DMS153 (cell line): ENCODE measurements at places on chromosomes 2 and 18.
A peak's percentile ranks its signal among the peaks of the same experiment; 100 is the strongest.

DNA sequence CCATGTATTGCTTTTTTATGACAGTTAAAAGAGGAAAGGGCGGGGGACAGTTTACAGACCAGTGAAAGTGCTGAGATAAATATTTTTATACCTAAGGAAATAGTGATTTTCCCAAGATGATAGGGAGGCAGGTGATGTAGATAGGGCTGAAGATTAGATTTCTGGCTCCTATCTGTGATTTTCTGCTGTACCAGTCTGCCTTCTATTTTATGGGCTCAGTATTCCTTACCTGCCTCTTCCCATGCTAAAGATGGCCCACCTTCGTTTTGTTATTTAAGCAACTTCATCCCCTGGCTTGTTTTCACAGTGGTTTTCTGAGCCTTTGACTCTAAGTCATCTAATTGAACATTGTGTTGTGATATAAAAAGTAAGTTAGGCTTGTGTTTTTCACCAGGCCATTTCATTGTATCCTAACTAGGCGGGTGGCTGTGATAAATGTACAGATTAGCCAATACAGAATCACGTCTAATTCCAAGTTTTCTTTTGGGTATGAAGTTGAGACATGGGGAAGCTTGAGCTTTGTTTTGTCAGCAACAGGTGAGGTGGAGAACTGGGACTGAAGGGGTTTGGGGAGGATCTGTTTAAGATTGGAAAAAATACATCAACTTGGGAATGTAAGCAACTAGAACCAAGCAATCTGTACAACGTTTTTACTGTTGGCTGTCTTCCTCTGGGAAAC, 5.2 kb downstream of the RPL37A start:
- no peak for DNase-seq

GRCh38 chr18:55284614-55285013, 303.4 kb downstream of the TCF4 start:
- DNase-seq: no peak

DNA sequence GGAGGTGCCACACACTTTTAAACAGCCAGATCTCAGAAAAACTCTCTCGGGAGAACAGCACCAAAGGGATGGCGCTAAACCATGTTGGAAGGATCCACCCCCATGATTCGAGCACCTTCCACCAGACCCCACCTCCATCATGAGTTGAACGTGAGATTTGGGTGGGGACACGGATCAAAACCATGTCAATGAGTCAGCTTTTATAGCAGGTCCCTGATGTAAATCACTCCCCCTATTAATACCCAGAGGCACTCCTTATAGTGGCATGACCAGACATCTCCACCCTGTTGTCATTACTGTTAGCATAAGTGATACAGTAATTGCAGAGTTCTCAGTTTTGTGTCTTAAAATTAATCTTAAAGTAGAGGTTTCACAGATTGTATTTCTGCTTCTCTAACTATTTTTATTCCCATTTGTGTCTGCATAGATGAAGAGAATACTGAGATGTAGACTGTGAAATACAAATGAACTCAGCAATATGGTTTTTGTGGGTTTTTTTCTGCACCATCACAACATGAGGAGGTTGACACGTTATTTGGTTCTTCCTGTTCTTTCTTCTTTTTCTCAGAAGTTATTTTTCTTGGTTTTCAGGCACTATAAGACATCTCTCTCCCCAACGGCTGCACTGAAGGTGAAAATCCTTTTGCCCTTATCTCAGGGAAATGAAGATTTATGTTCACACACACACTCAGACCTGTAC, 218.2 kb downstream of the ARL4C start:
- no peak for DNase-seq

DNA sequence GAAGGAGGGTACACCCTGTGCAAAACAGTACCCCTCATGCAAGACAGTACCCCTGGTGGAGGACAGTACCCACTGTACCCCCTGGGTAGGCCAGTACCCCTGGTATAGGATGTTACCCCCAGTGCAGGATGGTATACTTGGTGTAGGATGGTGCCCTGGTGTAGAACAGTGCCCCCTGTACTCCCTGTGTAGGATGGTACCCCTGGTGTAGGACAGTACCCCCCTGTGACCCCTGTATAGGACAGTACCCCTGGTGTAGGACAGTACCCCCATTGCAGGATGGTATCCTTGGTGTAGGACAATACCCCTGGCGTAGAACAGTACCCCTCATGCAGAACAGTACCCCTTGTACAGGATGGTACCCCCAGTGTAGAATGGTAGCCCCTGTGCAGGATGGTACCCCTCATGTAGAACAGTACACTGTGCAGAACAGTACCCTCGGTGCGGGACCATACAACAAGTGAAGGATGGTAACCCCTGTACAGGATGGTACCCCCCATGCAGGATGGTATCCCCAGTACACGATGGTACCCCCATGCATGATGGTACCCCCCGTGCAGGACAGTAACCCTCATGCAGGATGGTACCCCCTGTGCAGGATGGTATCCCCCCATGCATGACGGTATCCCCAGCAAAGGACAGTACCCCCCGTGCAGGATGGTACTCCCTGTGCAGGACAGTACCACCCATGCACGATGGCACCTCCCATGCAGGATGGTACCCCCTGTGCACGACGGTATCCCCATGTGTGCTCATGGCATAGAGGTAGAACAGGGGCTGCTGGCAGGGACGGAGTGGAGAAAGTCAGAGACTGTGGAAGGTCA, 248.0 kb downstream of the DCDC2C start:
- DNase-seq: no peak

- DNase-seq: no peak
These were observed 7.1 kb upstream of the NAPG start for GRCh38 chr18:10518595-10519255.

DNA sequence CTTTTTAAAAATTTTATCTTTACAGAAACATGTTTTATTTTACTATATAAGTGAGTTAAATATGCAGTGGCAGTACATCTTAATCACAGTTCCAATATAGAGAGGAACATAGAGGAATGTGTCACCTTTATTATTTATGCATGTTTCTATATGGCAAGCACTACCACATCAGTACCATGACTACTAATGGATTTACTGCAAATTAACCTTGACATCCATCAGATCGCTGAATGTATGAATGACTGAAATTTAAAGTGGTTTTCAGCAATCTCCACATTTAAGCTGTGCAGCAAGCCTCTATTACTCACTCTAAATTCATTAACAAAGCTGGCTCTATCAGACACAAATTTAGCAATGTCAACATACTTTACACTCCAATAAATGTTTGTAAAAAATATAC, 790.6 kb downstream of the NRXN1 start:
- no peak for DNase-seq

DNA sequence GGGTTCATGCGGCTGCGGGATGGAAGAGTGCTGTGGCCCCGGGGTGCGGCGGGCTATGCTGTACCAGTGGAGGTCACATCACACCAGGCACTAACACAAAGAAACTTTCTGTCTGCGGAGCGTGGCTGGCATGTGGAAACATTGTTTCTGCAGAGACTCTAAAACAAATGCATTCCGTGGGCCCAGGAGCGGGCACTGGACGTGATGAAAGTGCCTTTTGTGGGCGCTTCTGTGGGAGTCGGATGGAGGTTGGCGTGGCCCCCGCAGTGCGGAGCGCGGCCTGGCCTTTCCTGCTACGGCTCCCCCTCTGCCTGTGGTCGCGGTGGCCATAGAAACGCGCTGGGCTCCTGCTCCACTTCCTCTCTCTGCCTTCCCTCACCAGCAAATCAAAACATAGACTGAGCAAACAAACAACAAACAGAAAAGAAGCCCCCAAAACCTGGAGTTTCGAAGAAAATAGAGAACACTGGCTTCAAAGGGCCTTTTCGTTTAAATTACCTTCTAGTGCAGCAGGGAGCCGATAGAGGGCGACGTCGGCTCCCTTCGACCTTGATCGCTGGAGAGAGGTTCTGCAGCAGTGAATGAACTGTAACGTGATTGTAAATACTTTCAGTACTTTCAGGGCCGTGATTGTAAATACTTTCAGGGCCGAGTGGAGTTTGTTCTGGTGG, 51.4 kb downstream of the KIF5C start:
- no peak for DNase-seq

- DNase-seq: no peak
These were observed 181.9 kb downstream of the TGIF1 start for GRCh38 chr18:3631887-3632286.

DNA sequence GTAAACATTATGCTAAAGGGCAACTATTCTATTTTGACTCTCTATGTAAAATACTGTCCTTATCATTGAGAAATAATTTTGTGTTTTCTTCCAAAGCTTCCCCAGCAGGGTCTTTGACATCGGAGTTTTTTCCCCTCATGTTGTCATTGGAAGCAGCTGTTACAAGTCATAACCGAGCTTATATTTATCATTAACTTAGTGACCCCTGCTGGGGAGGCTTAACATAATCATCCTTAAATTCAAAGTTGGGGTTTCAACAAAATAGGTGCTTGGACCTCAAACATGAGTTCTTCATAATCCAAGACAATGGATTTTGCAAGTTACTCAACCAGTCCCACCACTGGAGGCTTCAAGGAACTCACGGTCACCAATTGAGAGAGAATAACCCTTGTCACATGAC, 330.9 kb downstream of the DCC start:
- peak; percentile 26 for DNase-seq

GRCh38 chr2:96495982-96496629, 9.1 kb downstream of the NEURL3 start:
- no peak for DNase-seq

- DNase-seq: no peak
These were observed 138.0 kb upstream of the DNMT3A start for GRCh38 chr2:25479761-25480160.

- no peak for DNase-seq
These were observed 90.6 kb downstream of the SKA1 start for GRCh38 chr18:50465211-50466153.
